Epithelial cell of prostate (primary cell): ENCODE measurements at places on chromosomes 3 and 15.

GRCh38 chr3:126431103-126431534, 36.4 kb downstream of the CFAP100 start:
- no peak for DNase-seq

DNA sequence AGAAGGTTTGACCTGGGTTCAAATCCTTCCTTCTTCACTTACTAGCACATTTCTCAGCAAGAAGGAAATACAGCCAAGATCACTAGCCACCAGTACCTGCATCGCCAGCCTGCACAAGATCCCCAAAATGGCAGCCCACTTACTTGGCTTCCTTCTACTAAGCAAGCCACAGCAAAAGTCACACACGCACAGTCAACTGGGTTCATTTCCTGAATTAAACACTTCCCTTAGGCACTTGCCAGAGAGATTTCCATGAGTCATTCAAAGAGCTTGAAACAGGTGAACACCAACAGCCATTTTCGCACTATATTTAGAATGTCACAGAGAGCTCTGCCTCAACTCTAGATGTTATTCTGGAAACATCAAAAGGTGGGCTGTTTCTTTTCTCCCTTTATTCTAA, 42.6 kb downstream of the MGLL start:
- no peak for DNase-seq

DNA sequence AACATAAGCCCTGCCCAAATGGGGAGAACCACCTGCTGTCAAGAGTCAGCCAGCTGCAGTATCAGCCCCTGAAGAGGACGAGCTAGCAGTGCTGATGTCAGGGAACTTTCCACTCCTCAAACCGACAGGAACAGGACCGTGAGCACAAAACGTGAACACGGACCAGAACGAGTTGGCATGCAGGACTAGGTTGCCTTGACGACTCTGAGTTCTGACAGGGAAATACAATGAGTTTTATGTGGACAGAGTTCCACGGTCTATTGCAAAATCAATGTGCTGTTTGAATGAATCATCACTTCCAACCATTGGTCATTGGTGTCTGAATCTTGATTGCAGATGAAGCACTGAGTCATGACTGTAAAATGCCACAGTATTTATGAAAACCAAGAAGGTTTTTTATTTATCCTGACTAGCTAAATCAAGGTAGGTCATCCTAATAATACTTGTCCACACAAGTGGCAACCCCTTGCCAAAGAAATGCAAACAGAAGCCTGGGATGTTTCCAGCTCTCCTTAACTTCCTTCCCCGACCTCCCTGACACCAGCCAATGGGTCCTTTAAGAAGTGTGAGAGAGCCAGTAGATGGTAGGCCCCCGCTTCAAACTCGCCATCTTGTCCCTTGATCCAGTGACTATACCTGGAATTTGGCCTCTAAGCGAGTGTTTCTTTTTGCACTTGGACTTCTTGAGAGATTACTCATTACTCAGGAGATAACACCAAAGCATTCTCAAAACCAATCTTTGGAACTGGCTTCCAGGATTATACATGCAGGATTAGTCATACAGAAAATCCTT, 119.6 kb downstream of the ASB7 start:
- DNase-seq, result peak; percentile 100

DNA sequence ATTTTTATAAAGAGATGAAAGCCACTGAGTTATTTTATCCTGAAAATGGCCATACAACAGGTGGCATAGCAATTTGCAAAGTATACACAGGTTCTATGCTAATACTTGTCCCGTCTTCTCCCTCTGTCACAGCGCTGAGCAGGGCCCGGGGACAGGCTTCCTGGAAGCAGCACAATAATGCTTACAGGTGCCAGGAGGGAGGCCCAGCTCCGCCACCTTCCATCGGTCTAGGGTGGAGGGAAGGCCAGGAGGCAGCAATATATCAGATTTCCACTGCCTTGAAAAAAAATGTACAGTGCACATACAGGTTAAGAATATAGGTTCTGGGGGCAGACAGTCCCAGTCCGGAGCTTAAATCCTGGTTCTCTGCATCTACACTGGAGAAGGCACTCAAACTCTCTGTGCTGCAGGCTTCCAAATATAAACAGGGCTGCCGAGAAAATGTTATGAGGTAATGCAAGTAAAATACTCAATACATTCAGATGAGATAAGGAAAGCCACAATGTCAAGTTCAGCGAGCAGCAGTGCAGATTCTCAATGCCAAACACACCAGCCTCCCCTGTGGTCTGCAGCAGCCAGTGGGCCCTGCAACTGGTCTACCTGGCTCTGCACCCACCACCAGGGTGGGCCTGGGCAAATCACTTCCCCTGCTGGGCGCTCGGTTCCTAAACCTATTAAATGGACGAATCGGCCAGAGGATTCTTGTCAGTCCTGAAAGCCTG, 189.6 kb downstream of the XXYLT1 start:
- no peak for DNase-seq

- no peak for DNase-seq
Observed at GRCh38 chr3:54426381-54426780, 304.0 kb downstream of the CACNA2D3 start.

GRCh38 chr3:155391104-155391503, 97.6 kb upstream of the STRIT1 start:
- no peak for DNase-seq
